ENCODE measurements at places on chromosomes 3 and 15.

GRCh38 chr3:182957676-182958266 lies 22.6 kb downstream of the DCUN1D1 start:
- DNase-seq = no peak

DNA sequence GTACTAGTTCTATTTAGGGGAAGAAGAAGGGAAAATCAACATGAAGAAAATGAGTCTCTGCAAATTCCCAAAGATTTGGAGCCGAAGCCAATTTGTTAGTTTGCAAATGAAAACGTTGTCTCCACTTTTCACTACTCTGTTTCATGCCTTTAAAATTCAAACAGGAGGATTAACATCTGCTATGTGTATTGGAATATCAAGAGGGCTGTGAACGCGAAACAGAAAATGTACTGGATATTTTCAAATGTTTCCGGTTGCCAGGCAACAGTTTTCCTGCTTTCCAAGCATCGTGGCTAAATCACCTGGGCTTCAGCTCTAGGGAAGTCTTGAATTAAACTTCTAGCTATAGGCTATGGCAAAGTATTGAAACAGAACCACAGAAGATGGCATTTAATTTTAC lies 172.8 kb downstream of the KCNMB2 start:
- no peak for DNase-seq

GRCh38 chr3:128648402-128648801 lies 2.2 kb downstream of the RPN1 start:
- no peak for DNase-seq

DNA sequence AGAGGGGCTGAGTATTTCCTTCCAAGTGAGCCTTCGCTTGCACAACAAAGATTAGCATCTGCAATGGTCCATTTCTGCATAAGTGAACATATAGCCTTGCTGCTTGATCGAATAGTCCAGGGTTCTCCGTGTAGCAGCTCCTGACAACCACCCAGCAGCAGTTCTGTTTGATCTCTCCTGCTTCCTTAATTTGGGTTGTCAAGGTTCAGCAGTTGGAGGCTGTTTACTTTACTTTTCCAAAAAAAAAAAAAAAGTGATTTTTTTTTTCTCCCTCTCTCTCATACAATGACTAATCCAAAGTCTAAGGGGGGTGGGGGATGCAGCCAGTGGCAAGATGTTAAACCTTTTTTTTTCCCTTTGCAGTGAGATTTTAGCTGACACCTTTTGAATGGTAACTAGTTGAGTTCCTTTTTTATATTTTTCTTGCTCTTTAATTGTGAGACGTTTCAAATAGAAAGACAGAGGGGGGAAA lies 3.6 kb downstream of the FOXP1 start:
- DNase-seq = no peak

GRCh38 chr3:181712553-181713279 lies 991 bp downstream of the SOX2 start:
- DNase-seq = no peak

DNA sequence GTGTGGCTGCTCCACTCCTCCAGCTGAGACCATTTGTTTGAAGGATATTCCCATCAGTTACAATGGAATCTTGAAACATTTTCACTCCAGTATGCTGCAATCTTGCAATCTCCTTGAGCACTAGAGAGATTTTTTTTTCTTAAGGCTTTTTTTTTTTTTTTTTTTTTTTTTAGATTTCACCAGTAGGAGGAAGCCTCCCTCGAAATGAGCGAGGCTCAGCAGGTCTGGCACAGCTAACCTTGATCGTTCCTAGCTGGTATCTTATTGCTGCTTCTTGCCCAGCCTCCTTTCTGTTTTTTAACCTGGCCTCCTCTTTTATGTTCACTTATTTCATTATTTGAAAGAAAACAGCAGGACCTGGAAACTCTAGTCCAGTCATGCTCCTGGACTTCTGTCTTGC lies 48.1 kb downstream of the RAP2B start:
- no peak for DNase-seq

GRCh38 chr15:58302832-58303231 lies 129.0 kb upstream of the LIPC start:
- DNase-seq = no peak

GRCh38 chr3:99817047-99817436 lies 620 bp upstream of the CMSS1 start:
- DNase-seq = no peak

DNA sequence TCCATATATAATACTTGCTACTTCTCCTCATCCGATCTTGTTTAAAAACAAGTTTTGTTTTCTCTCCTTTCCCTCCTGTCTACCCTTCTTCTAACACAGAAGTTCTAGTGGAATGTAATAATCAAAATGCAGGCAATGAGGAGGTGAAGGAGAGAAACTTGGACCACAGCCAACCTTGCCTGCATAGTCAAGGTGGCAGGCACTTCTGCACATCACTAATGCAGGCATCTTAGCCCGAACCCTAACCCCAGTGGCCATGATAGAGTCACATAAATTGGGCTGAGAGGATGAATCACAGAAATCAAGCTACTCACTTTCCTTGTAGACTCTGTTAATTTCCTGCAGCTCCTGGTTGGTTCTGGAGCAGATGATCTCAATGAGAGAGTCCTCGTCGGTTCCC lies 41.0 kb downstream of the ANXA2 start:
- no peak for DNase-seq

DNA sequence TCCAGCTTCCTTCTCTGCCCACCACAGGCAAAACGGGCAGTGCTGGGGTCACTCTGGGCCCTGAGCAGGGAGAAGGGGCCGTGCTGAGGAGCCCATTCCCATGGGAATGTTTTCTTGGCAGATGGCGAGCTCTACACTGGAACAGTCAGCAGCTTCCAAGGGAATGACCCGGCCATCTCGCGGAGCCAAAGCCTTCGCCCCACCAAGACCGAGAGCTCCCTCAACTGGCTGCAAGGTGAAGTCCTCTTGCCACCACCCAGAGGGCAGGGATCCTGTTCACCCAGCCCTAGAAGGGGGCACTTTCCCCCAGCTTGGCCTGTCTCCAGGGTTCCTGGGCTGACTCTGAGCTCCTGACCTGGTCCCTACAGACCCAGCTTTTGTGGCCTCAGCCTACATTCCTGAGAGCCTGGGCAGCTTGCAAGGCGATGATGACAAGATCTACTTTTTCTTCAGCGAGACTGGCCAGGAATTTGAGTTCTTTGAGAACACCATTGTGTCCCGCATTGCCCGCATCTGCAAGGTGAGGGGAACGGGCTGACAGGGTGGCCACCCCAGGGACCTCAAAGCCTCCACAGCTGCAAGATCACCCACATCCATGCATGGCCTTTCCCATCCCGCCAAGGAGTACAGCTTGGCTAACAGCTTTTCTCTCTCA lies 12.4 kb downstream of the CIB1 start:
- peak; percentile 88 for DNase-seq

DNA sequence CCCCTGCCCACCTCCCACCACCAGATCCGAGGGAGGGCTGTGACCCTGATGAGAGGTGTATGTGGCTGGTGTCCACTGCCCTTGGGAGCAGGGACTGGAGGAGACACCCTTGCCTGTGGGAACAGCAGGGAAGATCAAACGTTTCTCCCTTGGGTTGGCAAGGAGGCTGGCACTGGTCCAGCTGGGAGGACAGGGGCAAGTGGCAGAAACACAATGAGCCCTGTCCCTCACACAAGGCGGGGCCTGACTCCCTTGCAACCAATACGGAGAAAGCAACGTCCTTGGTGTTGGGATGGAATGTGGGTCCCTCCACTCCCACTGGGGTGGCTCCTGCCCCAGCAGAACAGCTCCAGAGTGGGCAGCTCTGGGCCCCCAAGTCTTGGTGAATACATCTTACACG lies 5.2 kb downstream of the HYAL2 start:
- DNase-seq = no peak

DNA sequence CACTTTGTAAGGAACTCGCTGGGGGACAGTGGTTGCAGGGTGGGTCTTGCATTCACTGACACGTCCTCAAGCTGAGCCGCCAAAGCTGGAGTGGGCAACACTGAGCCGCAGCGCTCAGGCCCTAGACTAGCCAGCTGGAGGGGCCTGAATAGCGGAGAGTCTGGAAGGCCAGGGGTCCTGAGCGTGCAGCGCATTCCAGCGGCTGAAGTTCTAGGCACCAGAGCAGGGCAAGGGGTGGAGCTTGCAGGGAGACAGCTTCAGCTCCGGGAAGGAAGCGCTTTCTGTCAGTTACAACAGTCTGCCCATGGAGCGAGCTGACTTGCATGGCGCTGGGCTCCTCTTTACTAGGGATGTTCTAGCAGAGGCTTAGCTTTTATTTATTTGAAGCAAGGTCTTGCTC lies 2.7 kb downstream of the MAP6D1 start:
- DNase-seq = no peak

GRCh38 chr3:33093847-33094246 lies 3.1 kb downstream of the GLB1 start:
- DNase-seq = no peak

DNA sequence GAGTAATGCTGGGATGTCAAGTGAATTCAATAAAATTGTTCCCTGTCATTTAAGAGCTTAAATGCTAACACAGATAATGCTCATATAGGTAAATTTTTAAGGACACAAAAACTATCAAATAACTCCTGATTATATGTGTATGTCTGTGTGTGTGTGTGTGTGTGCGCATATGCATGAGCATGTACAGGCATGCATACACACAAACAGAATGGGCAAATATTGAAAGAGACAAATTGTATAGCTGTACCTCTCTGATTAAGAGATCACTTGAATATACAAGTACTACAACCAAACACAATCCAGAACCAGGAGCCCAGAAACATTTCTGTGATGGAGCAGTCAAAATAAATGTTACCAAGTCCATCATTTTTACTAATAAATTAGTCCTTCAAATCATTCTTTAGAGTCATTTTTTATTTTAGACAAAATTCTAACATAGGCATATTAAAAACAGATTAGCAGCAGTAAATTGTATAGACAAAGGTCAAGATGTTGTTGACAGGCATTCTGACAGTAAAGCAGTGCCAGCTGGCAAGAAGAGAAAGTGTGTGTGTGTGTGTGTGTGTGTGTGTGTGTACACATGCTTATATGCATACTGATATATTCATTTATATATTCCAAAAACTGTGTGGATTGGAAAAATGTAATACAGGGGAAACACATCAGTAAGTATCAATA lies 145.3 kb downstream of the CD47 start:
- no peak for DNase-seq

DNA sequence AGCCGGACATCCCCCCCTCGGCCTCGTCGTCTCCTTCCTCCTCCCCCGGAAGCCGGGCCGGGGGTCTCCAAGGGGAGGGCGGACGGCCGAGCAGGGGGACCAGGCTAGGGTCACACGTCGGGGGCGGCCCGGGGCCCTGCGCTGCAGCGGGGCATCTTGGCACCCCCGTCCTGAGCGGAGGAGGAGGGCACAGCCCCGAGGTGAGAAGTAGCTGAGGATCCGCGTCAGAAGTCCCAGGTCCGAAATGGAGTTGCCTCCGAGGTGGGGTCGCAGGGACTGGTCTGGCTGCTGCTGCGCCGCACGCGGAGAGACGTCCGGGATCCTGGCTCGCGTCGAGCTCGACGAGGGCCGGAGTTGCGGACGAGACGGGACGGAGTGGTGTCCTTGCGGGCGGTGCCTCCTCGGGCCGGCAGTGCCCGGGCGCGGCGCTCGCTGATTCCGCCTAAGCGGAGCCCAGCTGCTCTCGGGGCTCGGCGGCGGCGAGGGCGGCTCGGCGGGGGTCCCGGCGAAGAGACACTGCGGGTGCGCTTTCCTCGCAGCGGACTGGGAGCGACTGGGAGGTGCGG lies at the start of gene ADCY5:
ADCY5 (minus strand) TSS at position 555 of the 566 bp plus-strand sequence; CDS start at position 10, 545 bp downstream.
- DNase-seq = no peak

DNA sequence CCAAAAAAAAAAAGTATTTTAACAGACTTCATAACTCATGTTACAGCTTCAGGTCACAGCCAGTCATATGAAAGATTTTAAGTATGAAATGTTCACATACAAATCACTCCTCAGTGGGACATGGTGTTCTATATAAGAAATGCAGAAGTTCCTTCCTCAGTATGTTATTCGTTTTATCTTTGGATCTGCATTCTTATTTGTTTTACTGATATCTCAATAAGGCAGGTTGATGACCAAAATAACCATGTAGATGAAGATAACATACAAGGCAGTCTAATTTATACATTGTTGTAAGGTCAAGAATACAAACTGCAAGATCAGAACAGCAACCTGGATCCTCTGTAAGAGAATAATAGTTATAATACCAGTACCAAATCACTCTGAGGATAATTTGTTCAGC lies 75.6 kb downstream of the CHAC1 start:
- DNase-seq = no peak

- no peak for DNase-seq
These were observed 32.9 kb downstream of the PSTPIP1 start for GRCh38 chr15:77027697-77028450.

- DNase-seq = no peak
These were observed 123.1 kb downstream of the ZNF609 start for GRCh38 chr15:64583519-64583918.

DNA sequence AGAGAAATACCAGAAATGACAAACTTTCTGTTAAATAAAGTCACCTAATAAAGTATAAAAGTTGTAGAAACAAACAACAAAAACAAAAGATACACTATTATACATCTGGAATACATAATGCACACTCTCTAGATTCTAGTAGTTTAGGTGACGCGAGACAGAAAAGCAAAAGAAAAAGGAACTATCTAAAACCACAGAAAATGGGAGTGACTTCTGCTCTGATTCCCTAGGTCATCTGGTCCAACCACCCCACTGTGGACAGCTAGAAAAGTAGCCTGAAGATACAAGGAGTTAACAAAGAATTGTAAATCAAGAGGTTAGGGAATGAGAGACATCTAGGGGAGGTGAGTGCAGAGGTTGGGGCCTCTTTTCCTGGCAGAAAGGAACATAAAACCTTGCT lies 39.1 kb downstream of the DHX36 start:
- DNase-seq = no peak

- no peak for DNase-seq
These were observed 244.4 kb downstream of the OPA1 start for GRCh38 chr3:193837347-193837827.
